ENCODE measurements at places on chromosomes 6 and 20. TPM values are rescaled to one million over a fixed set of nuclear protein-coding genes. Genes with fewer than 3 reads are reported as not detected.
A peak's percentile ranks its signal among the peaks of the same experiment; 100 is the strongest.

DNA sequence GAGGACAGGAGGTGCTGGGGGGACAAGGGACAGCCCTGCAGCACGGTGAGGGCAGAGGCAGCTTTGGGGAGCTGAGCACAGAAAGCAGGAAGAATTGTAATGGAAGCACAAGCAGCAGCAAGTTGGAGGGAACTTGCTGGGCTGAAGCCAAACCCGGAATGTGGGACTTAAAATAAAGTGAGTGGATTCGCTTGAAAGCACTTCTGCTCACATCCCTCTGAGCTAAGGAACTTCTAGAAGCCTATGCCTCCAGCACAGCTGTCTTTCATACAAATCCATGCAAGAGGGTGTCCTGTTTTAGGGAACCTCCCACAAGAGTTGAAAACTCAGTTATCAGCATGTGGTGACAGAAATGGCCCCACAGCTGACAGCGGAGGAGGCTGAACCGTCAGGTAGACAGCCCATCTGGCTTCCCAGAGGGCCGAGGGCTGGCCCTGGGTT lies 71.4 kb upstream of the MLN start:
- DNase-seq: no peak
- H3K27ac ChIP-seq: no peak overlapping the region
- no peaks in the 10 kb centered on the region for H3K4me1 ChIP-seq
- no peaks in the 10 kb centered on the region for H3K27me3 ChIP-seq
- H3K4me3 ChIP-seq: no peak overlapping the region

The SPATS1 gene
- 1.8 TPM for total RNA-seq

The PPARD gene
- 30.2 TPM for total RNA-seq

GRCh38 chr6:139355172-139355571 lies 19.3 kb downstream of the CITED2 start:
- H3K4me3 ChIP-seq: no peak overlapping the region
- no peaks in the 10 kb centered on the region for H3K4me1 ChIP-seq
- no peak for DNase-seq
- H3K27ac ChIP-seq: no peak overlapping the region

- DNase-seq: no peak
- no peaks in the 10 kb centered on the region for H3K36me3 ChIP-seq
- no peak overlapping the region for H3K27ac ChIP-seq
Observed at GRCh38 chr6:109204511-109204910, 109.2 kb downstream of the CEP57L1 start.

The FOXQ1 gene
- 7.5 TPM for total RNA-seq

DNA sequence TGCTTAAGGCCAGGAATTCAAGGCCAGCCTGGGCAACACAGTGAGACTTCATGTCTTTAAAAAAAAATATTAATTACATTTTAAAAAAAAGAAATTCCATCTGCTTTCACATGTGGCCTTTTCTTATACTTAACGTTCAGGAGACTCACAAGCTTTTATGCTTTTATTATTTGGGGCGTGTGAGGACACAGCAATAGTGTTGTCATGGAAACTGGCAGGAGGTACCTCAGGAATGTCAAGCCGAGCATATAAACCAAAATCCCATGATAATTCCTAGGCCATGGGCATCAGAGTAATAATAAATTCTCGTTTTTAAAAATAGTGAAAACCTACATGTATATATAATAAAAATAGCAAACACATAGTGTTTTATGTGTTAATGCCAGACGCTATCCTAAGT lies 89.8 kb downstream of the IYD start:
- no peak for DNase-seq
- H3K4me1 ChIP-seq: no peaks in the 10 kb centered on the region
- H3K27me3 ChIP-seq: no peaks in the 10 kb centered on the region

- no peaks in the 10 kb centered on the region for H3K4me1 ChIP-seq
- no peak overlapping the region for H3K4me3 ChIP-seq
- DNase-seq: no peak
- no peaks in the 10 kb centered on the region for H3K36me3 ChIP-seq
- H3K27me3 ChIP-seq: no peaks in the 10 kb centered on the region
Observed at GRCh38 chr6:19477563-19477962, 359.6 kb upstream of the ID4 start.

DNA sequence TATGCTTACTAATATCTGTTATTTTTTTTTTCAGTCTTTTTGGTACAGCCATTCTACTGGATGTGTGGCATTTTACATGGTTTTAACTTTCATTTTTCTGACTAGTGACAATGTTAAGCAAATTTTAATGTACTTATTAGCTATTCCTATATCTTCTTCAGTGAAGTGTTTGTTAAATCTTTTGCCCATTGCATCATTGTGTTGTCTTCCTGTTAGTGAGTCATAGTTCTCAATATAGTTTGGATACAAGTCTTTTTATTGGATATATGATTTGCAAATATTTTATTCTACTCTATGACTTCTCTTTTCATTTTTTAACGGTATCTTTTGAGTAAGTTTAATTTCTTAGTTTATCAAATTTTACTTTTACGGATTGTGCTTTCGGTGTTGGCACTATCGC lies 519.4 kb downstream of the CDKAL1 start:
- no peaks in the 10 kb centered on the region for H3K4me1 ChIP-seq
- no peak overlapping the region for H3K4me3 ChIP-seq
- no peaks in the 10 kb centered on the region for H3K27me3 ChIP-seq
- no peaks in the 10 kb centered on the region for H3K36me3 ChIP-seq

DNA sequence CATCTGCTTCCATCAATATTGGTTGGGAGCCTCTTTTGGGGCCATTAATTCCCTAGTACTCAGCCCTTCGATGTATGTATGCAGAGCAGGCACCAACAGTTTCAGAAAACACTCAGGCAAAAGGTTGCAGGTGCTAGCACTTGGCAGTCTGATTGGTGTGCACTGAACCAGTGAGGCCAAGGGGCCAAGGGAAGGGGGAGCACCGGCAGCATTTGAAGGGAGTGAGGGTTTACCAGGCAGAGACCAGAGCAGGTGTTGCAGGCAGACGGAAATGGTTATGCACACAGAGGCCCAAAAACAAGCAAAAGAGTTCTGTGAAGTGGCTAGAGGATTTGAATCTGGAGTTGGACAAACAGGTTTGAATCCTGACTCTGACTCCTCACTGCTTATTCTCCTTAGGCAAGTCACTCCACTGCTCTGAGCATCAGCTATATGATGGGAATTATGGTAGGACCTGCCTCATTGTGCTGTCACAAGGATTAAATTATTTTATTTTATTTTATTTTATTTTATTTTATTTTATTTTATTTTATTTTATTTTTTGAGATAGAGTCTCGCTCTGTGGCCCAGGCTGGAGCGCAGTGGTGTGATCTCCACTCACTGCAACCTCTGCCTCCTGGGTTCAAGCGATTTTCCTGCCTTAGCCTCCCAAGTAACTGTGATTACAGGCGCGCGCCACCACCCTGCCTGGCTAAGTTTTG lies 58.1 kb upstream of the SHLD1 start:
- no peak for DNase-seq
- no peaks in the 10 kb centered on the region for H3K36me3 ChIP-seq
- H3K27ac ChIP-seq: no peak overlapping the region
- no peak overlapping the region for H3K4me3 ChIP-seq
- H3K27me3 ChIP-seq: no peaks in the 10 kb centered on the region

GRCh38 chr20:32203356-32204204 lies 4.0 kb downstream of the PLAGL2 start:
- H3K4me3 ChIP-seq: peak overlapping the region; percentile 96
- no peaks in the 10 kb centered on the region for H3K27me3 ChIP-seq
- peak overlapping the region; percentile 94 for H3K27ac ChIP-seq
- no peak for DNase-seq
- H3K36me3 ChIP-seq: peaks cover 34% of the 10 kb centered on the region

DNA sequence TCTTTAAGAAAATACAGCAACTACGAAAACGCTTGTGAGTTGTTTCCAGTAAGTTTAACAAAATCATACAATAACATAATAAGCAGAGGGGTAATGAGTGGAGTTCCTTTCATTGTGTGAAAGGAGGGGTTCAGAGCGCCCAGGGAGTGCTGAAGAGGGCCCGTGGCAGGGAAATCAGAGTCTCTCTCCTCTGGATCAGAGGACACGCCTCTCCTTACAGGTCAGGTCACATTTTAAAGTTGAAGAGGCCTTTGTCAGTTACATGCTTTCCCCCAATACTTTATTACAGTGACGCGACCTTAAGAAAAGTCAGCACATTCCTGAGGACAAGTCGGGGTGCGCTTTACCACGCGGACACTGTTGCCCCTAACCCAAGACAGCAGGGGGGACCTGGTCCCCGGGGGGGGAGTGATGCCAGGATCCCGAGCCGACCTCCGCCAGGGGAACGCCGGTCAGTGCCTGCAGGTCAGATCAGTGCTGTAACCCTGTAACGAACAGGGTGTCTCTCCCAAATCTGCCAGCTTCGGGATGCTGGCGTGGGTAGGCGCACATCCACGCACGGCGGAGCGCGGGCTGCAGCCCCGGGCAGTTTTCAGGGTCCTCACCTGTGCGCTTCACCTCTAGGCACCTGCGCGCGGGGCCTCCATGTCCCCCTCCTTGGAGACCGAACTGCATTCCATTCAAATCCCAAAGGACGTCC lies 848 bp downstream of the DACT2 start:
- DNase-seq: no peak
- peaks cover 27% of the 10 kb centered on the region for H3K27me3 ChIP-seq

The TMC2 gene
- 0.92 TPM for total RNA-seq

The ME1 gene
- 12.9 TPM for total RNA-seq

DNA sequence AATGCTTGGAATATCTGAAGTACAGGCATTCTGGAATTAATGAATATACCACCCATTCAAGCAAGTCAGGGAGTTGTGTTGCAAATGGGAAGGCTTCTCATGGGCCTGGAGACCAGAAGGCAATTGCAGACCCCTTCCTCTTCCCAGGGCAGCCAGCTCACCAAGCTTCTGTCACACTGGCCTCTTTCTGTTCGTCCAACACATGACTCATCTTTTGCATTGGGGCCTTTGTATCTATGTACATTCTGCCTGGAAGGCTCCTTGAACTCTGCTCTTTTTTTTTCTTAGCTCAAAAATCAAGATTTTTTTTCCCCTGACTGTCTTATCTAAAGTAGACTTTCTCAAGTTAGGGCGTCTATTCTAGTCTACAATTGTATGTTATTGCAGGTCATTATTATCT lies 132.9 kb upstream of the MYLIP start:
- no peaks in the 10 kb centered on the region for H3K27me3 ChIP-seq
- peaks cover 27% of the 10 kb centered on the region for H3K4me1 ChIP-seq
- no peak overlapping the region for H3K4me3 ChIP-seq
- H3K36me3 ChIP-seq: no peaks in the 10 kb centered on the region
- no peak overlapping the region for H3K27ac ChIP-seq

The CRISP3 gene
- 2.5 TPM for total RNA-seq

The TNFAIP3 gene
- total RNA-seq: 44.6 TPM

GRCh38 chr20:33046412-33046811 lies 7.3 kb upstream of the BPIFB3 start:
- DNase-seq: no peak
- H3K36me3 ChIP-seq: no peaks in the 10 kb centered on the region
- H3K27me3 ChIP-seq: no peaks in the 10 kb centered on the region
- H3K27ac ChIP-seq: no peak overlapping the region
- no peak overlapping the region for H3K4me3 ChIP-seq
- H3K4me1 ChIP-seq: no peaks in the 10 kb centered on the region

DNA sequence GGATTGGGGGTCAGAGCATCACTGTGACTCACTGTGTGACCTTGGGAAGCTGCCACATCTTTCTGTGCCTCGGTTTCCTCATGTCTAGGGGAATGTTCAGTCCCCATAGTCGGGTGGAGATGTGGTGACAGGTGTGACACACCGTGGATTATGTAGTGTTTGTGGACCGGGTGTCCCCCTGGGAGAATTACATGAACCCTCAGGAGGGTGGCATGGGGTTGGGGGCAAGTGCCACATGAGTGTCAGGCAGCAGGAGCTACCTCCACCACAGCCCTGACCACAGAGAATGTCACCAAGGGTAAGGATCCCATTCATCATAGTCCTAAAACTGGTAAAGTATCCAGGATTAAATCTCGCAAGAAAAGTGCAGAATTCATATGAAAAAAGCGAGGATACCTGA lies 23.2 kb downstream of the SUN5 start:
- H3K36me3 ChIP-seq: no peaks in the 10 kb centered on the region
- H3K4me1 ChIP-seq: no peaks in the 10 kb centered on the region
- no peak overlapping the region for H3K27ac ChIP-seq

DNA sequence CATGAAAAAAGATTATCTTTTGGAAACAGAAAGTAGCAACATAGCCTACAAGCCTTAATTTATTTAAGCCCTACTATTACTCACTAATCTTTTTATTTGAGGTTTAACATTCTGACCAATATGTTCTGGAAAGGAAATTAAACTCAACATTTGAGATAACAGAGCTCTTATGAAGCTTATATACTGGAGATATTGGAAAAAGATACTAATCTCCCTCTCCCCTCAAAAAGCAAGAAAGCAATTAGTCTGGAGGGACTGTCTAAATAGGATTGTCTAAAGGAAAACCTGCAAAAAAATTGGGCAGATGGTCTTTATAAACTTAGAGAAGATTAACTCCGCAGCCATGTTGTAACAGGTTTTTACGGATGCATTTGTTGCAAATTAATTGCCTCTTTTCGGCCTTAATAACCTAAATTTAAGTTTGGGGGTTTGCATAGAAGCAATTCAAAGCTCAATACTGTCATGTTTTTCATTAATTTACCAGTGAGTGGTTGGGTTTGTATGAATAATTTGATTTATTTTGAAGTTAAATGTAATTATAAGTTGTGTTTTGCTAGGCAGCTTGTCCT lies 79.1 kb downstream of the SHLD1 start:
- H3K4me3 ChIP-seq: no peak overlapping the region
- H3K4me1 ChIP-seq: no peaks in the 10 kb centered on the region
- DNase-seq: no peak

- peaks cover 23% of the 10 kb centered on the region for H3K4me1 ChIP-seq
- no peak overlapping the region for H3K27ac ChIP-seq
- no peaks in the 10 kb centered on the region for H3K27me3 ChIP-seq
- DNase-seq: no peak
Observed at GRCh38 chr20:44910690-44911262, 916 bp downstream of the PABPC1L start.

DNA sequence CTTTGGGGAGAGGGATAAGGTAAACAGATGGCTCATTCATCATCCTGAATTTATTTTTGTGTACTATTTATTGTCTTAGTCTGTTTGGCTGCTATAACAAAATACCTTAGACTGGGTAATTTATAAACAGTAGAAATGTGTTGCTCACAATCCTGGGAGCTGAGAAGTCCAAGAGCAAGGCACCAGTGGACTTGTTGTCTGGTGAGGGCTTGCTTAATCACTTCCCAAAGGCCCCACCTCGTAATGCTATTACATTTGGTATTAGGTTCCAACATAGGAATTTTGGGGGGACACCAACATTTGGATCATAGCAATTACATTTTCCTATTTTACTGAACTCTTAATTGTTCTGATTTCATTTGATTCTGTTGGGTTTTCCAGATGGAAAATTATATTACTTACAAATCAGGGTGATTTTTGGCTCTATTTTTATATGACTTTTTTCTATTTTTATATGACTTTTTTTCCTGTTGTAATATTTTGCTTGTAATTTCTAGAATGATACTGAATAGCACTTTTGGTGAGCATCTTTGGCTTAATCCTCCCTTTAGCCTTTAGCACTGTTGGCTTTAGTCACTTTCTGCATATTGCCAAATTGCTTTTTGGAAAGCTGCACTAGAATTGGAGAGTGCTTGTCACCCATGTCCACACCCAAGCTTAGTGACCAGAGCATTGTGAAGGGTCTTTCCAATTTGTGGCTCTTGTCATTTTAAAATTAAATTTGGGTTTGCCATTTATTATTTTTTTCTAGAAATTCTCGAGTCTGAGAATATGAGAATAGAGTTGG lies 43.7 kb upstream of the TULP4 start:
- H3K36me3 ChIP-seq: no peaks in the 10 kb centered on the region
- no peak overlapping the region for H3K4me3 ChIP-seq
- peaks cover 10% of the 10 kb centered on the region for H3K4me1 ChIP-seq
- no peaks in the 10 kb centered on the region for H3K27me3 ChIP-seq
- no peak overlapping the region for H3K27ac ChIP-seq
- no peak for DNase-seq

The TEAD3 gene
- total RNA-seq: 17.0 TPM
